ENCODE measurements at places on chromosomes 11 and 22. TPM values are rescaled to one million over a fixed set of nuclear protein-coding genes. Genes with fewer than 3 reads are reported as not detected.

- DNase-seq, result no peak
These were observed 67.2 kb downstream of the PRCP start for GRCh38 chr11:82832983-82833382.

Gene ANKK1
- 0.37 TPM for polyA plus RNA-seq

DNA sequence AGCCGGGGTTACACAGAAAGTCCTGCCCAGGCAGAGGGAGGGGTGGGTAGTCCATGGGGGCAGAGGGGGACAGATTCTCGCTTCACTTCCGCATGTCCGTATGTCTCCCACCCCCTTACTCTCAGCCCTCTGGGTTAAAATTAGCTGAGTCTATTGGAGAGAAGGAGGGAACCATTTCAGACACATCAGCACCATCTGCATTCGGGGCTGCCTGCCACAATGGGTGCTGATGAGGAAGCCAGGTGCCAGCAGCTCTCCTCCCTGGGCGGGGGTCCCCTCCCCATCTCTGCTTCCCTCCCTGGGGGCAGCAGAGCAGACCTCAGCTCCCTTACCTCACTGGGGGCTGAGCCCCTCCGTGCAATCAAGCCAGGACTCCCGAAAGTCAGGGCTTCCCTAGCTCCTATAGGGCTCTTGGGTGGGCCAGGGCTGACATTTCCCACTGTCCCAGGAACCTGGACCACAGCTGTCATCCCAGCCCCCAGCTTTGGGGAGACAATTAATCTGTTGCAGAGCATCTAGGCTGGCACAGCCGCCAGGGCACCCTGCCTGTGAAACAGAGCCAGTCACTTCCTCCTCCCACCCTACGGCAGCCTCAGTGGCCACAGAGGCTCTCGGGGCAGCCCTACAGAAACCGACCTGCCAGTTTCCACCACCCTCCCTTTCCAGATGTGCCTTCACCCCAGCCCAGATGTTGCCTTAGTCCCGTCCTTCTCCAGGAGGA is 67.3 kb downstream of the PDE2A start:
- DNase-seq, result no peak

Gene FJX1
- polyA plus RNA-seq, result 1.8 TPM

GRCh38 chr11:117072517-117073461 is 25.4 kb downstream of the SIK3 start:
- no peak for DNase-seq

GRCh38 chr11:64627371-64627770 is 36.4 kb downstream of the SLC22A12 start:
- DNase-seq, result no peak

- DNase-seq, result no peak
These were observed 869 bp downstream of the FAM83F start for GRCh38 chr22:39995393-39996252.

DNA sequence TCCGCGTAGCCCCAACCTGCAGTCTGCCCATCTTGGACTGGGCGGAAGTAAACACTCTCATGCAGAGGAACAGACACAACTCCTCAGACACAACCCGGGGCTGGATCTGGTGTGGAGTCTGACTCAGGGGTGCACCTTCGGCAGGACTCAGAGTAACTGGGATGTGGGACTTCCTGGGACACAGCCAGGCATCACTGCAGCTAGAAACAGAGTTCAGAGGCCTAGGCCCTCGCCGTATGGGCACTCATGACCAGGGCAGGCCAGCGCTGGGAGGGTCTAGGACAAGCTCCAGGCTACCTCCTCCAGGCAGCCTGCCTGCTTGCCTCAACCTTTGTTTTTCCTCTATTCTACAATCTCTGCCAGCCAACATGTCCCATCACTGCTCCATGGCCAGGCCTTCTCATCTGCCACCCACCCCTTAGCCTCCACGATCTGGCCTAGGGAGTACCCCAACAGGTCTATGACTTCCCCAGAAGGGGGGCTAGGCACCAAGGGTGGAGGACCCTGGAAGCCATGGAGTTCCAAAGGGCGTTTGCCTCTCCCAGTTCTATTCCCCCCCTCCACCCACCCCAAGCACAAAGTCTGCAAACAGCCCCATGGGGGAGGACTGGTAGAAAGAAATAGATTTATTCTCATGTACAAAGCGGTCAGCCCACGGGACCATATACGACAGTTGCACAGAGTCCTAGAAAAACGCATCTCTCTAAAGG is 98.5 kb downstream of the PDE2A start:
- no peak for DNase-seq

Gene C11orf87
- not detected for polyA plus RNA-seq

- no peak for DNase-seq
These were observed 93.3 kb downstream of the BRD1 start for GRCh38 chr22:49734390-49734789.

Gene LAYN
- polyA plus RNA-seq, result 1.6 TPM

DNA sequence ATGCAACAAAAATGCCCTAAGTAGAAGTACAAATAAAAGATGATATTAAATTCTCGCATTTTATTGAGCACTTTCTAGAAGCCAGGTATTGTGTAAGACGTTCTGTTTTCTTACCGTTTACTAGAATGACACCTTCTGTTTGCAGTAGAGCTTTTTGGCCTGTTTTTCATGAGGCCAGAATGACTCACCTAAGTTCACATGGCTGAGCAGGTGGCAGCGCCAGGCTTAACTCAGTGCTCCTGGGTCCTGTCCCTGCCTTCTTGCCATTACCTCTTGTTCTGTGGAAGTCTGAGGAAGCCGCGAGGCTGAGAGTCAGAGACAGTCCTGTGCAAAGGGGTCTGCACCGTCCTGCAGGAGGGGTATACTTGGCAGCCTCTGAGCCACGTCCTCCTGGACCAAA is 113.8 kb downstream of the ATXN10 start:
- DNase-seq, result no peak

DNA sequence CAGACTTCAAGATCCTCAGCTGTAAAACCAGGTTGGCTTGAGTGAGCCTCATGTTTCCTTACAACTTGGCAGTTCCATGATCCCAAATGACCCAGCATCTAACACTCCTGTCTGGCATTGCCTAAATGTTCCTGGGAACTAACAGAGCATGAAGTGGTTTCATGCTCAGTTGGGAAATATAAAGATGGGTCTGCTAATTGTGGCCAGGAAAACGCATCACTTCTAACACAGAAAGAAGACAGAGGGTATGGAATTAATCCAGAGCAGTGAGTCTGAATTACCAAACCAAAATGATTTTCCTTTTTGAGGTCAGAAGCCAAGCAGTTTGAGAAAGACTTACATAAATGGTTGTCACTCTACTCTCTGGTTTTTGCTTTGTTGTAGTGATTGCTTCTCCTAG is 60.5 kb upstream of the MMP13 start:
- no peak for DNase-seq

Gene GSTT4
- not detected for polyA plus RNA-seq

Gene RAC2
- polyA plus RNA-seq, result 5.0 TPM

- no peak for DNase-seq
These were observed 21.9 kb upstream of the C22orf42 start for GRCh38 chr22:32181043-32181442.

Gene DEFB131B
- not detected for polyA plus RNA-seq

Gene RASGRP2
- polyA plus RNA-seq, result 128 TPM

GRCh38 chr11:270451-271318 is 7.5 kb upstream of the NLRP6 start:
- DNase-seq, result no peak

GRCh38 chr11:27217948-27218420 is 145.0 kb downstream of the CCDC34 start:
- no peak for DNase-seq

Gene SEPTIN5
- 56.5 TPM for polyA plus RNA-seq

Gene MRGPRX2
- polyA plus RNA-seq, result not detected

DNA sequence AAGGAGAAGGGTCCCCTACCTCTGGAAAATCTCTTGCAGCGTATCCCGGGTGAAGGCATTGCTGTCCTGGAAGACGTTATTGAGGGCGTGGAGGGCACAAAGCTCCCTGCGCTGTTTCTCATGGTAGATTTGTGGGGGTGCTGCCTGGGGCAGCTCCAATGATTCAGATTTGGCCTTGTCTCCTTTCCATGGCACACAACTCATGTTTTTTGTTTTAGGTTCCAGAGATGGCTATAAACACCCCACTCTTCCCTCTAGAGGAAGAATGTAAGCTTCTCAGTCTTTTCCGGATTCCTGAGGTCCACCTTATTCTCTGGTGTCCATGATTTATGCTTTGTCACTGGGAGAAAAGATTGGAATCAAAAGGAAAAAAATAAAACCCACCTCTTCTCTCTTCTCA is 959 bp downstream of the JOSD1 start:
- no peak for DNase-seq

- DNase-seq, result no peak
These were observed 5.6 kb downstream of the KLHDC7B start for GRCh38 chr22:50551160-50551752.

DNA sequence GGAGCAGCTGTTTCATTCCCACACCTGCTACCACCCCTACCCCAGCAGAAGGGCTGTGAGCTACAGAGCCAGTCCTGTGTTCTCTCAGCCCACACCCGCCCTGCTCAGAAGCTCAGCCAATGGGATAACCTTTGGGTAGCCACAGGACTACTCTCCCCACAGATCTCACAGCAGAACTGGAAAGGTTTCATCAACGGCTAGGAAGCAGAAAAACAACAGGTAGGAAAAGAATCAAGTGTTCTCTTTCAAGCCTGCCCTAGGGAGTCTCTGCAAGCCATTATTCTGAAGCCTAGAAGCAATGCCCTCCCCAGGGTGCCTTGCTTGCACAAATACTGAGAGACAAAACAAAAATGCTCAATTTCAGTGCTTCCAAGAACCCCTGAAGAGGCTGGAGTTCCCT is 77.2 kb downstream of the TMPRSS5 start:
- DNase-seq, result no peak

- no peak for DNase-seq
These were observed 50.6 kb downstream of the ARHGAP8 start for GRCh38 chr22:44802956-44803355.

Gene TBX10
- polyA plus RNA-seq, result not detected

- DNase-seq, result no peak
These were observed 15.6 kb upstream of the DENND5A start for GRCh38 chr11:9280655-9281301.

DNA sequence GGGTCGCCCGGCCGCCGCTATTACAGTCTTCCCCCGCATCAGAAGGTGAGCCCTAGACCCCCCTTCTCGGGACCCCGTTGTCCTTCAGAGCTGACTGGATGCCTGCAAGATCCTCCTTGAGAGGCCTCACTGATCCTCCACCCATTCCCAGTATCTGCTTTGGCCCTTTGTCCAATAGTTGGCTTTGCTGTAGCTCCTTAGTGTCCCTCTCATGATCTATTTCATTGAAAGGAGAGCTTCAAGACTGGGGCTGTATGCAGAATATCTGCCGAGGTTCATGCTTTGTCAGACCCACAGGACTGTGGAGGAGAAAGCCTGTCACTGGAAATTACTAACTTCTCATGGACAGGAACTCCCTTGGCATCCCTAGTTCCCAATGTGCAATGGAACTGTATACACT is 499 bp downstream of the DLAT start:
- DNase-seq, result no peak

Gene NRXN2
- polyA plus RNA-seq, result 0.45 TPM

DNA sequence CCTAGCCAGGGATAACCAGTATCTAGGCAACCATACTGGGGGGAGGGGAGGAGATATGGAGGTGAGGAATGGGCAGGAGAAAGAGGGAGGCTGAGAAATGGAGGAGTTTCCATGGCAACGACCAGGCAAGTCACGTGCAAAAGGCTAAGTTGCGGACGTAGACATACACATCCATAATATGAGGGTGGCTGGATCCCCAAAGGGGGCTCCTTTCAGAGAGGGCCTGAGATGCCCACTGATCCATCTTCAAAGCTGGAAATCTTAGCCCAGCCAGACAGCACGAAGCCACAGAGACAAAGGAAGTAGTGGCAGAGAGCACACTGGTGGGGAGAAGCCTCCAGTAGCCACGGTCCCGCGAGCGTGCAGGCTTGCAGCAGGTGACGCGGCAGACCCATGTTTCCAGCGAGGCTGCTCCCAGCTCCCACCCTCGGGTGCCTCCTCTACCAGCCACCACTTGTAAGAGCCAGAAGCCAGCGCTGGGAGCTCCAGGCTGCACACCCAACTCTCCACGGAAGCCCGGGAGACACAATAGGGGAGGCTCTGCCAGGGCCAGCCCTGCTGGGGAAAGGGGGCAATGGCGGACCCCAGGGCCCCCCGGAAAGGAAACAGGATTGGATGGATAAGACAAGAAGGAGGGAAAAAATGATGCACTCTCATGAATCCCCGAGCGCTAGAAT is 938 bp downstream of the FXYD6 start:
- DNase-seq, result no peak

GRCh38 chr11:17859552-17859951 is 125.0 kb downstream of the KCNC1 start:
- DNase-seq, result no peak

DNA sequence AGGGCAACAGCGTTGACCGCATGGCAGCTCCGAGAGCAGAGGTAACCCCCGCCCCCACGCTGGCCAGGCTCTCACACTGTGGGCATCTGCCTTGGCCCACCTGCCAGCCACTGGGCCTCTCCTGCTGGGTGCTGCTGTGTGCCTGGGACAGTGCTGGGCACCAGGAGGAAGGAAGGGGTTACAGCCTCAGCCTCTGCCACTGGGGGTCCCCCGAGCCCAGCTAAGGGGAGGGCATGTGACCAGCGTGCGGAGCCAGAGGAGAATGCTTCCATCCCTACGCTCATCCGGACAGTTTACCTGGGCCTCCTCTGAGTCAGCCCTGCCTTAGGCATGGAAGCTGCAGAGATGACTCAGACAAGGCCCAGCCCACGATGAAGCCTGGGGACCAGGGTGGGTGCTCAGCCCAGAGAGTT is 10.9 kb downstream of the NCF4 start:
- DNase-seq, result no peak

GRCh38 chr22:32722441-32722840 is 79.1 kb upstream of the TIMP3 start:
- no peak for DNase-seq

- no peak for DNase-seq
These were observed 27.6 kb downstream of the WNT7B start for GRCh38 chr22:45949258-45949870.

GRCh38 chr22:47053726-47054141 is 291.3 kb downstream of the TBC1D22A start:
- no peak for DNase-seq

DNA sequence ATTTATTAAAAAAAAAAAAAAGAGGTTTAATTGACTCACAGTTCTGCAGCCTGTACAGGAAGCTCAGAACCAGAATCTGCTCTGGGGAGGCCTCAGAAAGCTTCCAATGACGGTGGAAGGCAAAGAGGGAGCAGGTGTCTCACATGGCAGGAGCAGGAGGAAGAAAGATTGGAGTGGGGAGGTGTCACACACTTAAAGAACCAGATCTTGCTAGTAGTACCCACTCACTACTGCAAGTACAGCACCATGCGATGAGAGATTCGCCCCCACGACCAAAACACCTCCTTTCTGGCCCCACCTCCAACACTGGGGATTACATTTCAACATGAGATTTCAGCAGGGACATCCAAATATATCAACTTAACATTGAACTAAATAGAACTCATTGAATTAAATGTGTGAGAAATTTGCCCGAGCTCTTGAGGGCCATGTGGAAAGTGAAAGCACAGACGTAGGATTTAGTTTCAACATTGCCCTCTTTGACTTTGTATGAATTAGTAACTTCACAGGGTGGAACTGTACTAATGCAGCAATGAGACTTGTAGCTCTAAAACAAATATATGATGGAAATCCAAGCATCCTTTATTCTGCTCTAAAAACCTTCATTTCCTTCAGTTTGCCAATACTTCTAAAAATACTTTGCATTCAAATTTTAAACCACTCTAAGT is 628.2 kb downstream of the FAM181B start:
- no peak for DNase-seq

- DNase-seq, result no peak
These were observed 88.9 kb upstream of the DDI1 start for GRCh38 chr11:103947546-103947919.

Gene ACER3
- 2.9 TPM for polyA plus RNA-seq

GRCh38 chr11:77698896-77699295 is 61.3 kb upstream of the CLNS1A start:
- DNase-seq, result no peak

GRCh38 chr11:36818410-36818809 is 220.4 kb upstream of the RAG2 start:
- DNase-seq, result no peak

Data from heart right ventricle (tissue), 16 donors.